ENCODE measurements at places on chromosomes 1 and 21. TPM values are rescaled to one million over a fixed set of nuclear protein-coding genes. Genes with fewer than 3 reads are reported as not detected.

The OR2G6 gene
- not detected for total RNA-seq

The FAM110D gene
- total RNA-seq = not detected

The SPRR5 gene
- total RNA-seq = not detected

The CFHR2 gene
- not detected for total RNA-seq

The USH2A gene
- not detected for total RNA-seq

The TENT5C gene
- 5.8 TPM for total RNA-seq

The LRRN2 gene
- not detected for total RNA-seq

The CACNA1S gene
- not detected for total RNA-seq

The ADORA1 gene
- not detected for total RNA-seq

The ACBD3 gene
- 23.9 TPM for total RNA-seq

The CCDC17 gene
- 1.6 TPM for total RNA-seq

The RABGGTB gene
- total RNA-seq = 324 TPM

The EBNA1BP2 gene
- total RNA-seq = 288 TPM

The ASPM gene
- total RNA-seq = 1.2 TPM

The C1QTNF12 gene
- 2.1 TPM for total RNA-seq

The HEYL gene
- total RNA-seq = 0.05 TPM

The ZNF648 gene
- not detected for total RNA-seq

The SAMSN1 gene
- total RNA-seq = 54.0 TPM

The ACTL8 gene
- not detected for total RNA-seq

The ILDR2 gene
- total RNA-seq = 3.8 TPM

The CD5L gene
- total RNA-seq = not detected

The L1TD1 gene
- 0.19 TPM for total RNA-seq

The HLX gene
- 0.30 TPM for total RNA-seq

The RNU1-2 gene
- 1,622 TPM for total RNA-seq

The CLCN6 gene
- 10.7 TPM for total RNA-seq

The BLACAT1 gene
- total RNA-seq = not detected

The RGS8 gene
- not detected for total RNA-seq

The DEPDC1 gene
- 0.49 TPM for total RNA-seq

The F11R gene
- 3.9 TPM for total RNA-seq

The DMBX1 gene
- total RNA-seq = not detected

The RHOC gene
- total RNA-seq = 5.6 TPM

The C1orf185 gene
- total RNA-seq = not detected

The KRTAP7-1 gene
- not detected for total RNA-seq

The CYYR1 gene
- total RNA-seq = 0.18 TPM
